ENCODE measurements at places on chromosomes 4 and X. TPM values are rescaled to one million over a fixed set of nuclear protein-coding genes. Genes with fewer than 3 reads are reported as not detected.

POU3F4 gene
- 7.5 TPM for polyA plus RNA-seq

VEGFD gene
- polyA plus RNA-seq = 0.06 TPM

CEP135 gene
- polyA plus RNA-seq = 13.3 TPM

ZGRF1 gene
- 14.5 TPM for polyA plus RNA-seq

AREG gene
- polyA plus RNA-seq = 0.12 TPM

DRD5 gene
- 0.51 TPM for polyA plus RNA-seq

WDR45 gene
- 59.4 TPM for polyA plus RNA-seq

PPEF2 gene
- 0.06 TPM for polyA plus RNA-seq

TMEM156 gene
- polyA plus RNA-seq = 4.9 TPM

CACNA1F gene
- polyA plus RNA-seq = 0.17 TPM

LONRF3 gene
- polyA plus RNA-seq = 1.2 TPM

MND1 gene
- polyA plus RNA-seq = 20.3 TPM

DUSP21 gene
- polyA plus RNA-seq = not detected

RHOXF2 gene
- not detected for polyA plus RNA-seq

TLR3 gene
- polyA plus RNA-seq = 14.9 TPM

STBD1 gene
- 1.3 TPM for polyA plus RNA-seq

AMBN gene
- 1.3 TPM for polyA plus RNA-seq

NPY2R gene
- polyA plus RNA-seq = 0.89 TPM

CT45A2 gene
- not detected for polyA plus RNA-seq

CSAG3 gene
- polyA plus RNA-seq = not detected

NAP1L2 gene
- polyA plus RNA-seq = 4.7 TPM

CCDC158 gene
- 0.75 TPM for polyA plus RNA-seq

KLB gene
- 0.19 TPM for polyA plus RNA-seq

GSX2 gene
- not detected for polyA plus RNA-seq

WDFY3 gene
- 54.0 TPM for polyA plus RNA-seq

FREM3 gene
- polyA plus RNA-seq = 0.35 TPM

All from right renal cortex interstitium (tissue), 3 donors.